Prostate gland (tissue), 2 donors: ENCODE measurements at places on chromosomes 5 and 9. TPM values are rescaled to one million over a fixed set of nuclear protein-coding genes. Genes with fewer than 3 reads are reported as not detected.
A peak's percentile ranks its signal among the peaks of the same experiment; 100 is the strongest.

DNA sequence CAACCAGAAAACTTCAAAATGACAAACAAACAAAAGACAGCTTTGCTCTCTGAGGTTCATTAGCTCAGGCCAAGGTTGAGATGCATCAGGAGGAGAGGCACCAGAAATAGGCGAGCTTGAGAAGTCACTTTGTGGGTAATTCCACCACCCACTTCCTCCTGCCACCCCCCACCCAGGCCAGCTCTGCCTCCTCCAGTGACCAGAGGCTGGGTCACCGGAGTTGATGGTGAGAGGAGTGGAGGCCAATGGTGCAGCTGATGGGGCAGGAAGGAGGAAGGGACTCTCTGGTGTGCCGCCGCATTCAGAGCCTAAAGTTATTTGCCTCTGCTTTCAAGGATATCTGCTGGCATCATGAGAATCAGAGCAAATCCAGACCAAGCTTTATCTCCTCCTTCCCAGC is 73.8 kb upstream of the ASTN2 start:
- DNase-seq: no peak

GRCh38 chr5:25649628-25650265 is 1005.0 kb upstream of the CDH10 start:
- no peak for DNase-seq

- no peak for DNase-seq
Observed at GRCh38 chr5:1054799-1055775, 46.5 kb downstream of the NKD2 start.

DNA sequence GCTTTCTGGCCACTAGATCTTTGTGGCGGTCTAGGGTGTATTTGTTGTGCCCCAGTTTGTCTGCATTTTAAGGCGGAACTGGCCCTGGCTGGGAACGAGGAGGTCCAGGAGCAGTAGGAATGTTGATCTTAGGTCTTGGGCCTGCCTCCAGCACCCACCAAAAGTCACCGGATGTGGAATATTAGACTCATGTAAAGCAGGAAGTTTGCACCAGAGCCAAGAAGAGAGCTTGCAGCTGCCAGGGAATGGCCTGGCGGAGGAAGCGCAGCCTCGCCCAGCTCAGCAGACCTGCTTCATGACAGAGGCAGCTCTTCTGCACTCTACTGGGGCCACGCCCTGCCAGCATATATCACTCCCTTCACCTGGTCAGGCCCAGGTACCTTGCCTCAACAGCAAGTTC is 3.3 kb downstream of the GPX3 start:
- peak; percentile 75 for DNase-seq

DNA sequence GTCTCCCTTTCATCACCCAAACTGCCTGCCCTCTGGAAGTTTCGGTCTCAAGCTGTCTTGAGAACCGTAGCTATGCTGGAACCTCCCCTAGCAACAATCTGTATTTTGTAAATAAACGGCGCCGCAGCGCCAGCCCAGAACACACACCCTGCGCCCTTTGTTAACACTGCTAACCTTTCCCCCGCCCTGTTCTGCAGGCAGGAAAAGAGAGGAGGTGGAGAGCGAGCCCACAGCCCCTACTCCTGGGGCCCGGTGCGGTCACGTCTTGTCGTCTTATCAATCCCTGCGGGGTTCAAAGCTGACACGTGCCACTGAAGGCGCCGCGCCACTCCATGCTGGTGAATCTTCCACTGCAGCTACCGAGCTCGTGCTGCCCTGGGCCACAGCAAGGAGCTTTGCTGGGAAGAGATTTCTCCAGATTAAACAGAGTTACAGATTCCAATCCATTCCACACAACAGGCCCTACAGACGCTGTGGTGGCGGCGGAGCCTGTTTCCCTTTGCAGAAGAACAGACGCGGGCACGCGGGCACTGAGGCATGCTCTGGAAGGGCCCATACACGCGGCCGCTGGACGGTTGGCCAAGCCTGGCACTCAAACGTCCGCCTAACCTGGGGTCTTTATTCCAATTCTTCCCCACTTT is 25.3 kb downstream of the ZDHHC11B start:
- DNase-seq: peak; percentile 5

TAF1L gene
- total RNA-seq: not detected

DNA sequence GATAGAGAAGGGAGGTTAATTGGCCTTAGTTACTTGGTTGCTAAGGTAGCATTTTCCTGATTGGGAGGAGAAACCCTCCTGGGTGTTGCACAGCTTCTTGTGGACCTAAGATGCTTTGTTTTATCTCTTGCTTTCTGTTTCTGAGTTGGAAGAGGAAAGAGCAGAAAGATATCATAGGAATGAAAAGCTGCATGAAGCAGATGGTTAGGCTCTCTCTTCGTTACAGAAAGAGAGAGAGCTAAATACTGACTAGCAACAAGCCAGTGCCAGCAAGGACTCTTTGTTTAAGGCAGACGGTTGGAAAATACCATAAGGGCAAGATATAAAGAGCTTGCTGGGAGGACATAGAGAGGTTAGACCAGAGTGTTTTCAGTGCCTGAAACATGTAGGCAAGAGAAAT is 103.1 kb downstream of the ATG10 start:
- no peak for DNase-seq

CARTPT gene
- 5.9 TPM for total RNA-seq

DNA sequence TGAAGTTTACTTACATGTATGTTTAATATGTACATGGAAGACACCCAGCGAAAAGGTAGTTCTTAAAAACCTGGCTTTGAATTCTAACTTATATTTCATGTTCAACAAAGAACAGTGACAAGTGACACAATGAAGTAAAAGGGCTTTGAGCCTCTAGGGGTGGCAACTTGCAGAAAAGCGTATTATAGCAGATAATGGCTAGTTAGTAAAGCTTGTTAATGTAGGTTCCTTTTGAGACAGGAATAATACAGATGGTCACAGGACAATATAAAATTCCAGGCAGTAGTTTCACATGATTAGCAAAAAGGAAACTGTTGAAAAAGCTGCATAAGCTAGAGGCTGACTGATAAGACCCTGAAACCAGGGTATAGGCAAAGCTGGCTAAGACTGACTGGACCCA is 132.4 kb upstream of the FTMT start:
- DNase-seq: no peak

PRSS3 gene
- total RNA-seq: 1.5 TPM

DNA sequence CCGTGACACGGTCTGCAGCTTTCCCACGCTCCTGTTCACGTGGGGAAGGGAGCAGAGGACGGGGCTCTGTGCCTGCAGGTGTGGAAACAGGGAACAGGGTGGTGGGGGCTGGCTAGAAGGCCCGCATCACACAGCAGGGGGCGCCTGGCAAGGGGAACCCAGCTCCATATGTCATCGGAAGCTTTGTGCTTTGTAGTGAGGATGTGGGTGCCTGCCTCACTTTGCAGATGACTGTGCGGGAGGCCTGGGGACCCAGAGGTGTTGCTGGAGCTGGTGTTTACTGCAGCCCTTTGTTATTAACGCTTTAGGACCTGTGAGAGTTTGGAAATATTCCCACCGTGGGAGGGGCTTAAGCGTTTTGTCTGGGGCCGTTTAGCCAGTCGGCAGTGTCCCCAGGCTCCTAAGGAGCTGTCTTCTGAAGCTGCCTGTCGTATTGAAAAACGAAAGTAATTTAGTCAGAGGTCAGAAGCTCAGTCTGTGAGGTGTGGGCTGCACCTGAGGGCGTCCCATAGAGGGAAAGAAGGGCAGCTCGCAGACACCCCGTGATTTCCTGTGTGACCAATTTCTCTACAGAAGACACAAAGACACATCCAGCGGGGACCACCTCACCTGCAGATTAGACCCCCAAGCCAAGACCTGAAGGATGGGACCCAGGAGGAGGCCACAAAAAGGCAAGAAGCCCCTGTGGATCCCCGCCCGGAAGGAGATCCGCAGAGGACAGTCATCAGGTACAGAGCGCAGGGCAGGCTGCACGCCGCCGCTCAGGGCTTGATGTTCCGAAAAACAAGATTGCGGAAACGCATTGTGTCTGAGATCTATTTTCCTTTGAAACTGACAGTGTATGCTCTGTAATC is 9.1 kb downstream of the MAN1B1 start:
- no peak for DNase-seq

DNA sequence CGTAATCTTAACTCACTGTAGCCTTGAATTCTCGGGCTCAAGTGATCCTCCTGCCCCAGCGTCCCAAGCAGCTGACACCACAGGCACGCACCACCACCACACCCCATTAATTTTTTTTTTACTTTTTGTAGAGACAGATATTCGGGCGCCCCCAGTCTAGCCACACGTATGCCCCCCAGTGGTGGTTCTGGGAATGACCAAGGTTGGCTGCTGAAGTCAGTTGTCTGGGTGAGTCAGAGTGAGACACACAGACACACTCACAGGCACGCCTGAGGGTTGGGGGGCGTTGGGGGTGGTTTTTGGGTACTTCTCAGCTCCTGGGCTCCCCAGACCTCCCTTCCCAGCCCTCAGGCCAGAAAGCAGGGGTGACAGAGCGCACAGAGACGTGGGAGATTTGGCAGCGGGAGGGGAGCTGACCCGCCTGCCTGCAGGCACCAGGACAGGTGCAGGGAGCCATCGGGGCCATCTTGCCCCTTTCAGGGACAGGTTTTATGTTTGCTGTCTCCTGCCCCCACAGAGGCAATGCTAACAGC is 4.2 kb upstream of the ENTPD8 start:
- DNase-seq: peak; percentile 64

DNA sequence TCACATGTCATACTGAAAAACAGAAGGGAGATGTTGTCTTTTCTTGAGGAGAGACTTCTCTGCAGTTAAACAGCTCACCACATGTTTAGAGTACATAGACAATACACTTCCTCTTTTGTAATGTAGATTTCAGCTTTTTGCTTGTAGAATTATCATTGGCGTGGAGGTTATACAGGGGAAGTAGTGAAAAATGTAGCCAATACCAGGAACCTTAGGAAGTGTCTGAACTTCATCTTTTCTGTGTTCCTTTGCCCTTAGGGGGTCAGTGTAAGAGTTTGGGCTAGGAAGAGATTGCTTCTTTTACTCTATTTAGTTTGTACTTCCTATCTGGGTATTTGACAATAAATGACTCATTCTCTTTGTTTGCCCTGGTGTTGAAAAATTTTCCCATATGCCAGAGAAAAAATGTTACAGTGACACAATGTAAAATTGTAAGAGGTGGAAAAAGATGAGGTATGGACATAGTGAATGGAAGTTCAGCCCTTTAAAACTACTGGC is 21.0 kb upstream of the CDKN2B start:
- DNase-seq: no peak

GPR151 gene
- not detected for total RNA-seq

RNF130 gene
- total RNA-seq: 116 TPM

- DNase-seq: no peak
Observed at GRCh38 chr5:81753429-81753828, 2.5 kb upstream of the SSBP2 start.

GRCh38 chr5:149205625-149206523 is 64.6 kb downstream of the ABLIM3 start:
- DNase-seq: no peak

GRCh38 chr9:105242557-105242956 is 1.9 kb upstream of the SLC44A1 start:
- DNase-seq: no peak

IRX2 gene
- 10.2 TPM for total RNA-seq

ENTPD2 gene
- total RNA-seq: 9.8 TPM

DNA sequence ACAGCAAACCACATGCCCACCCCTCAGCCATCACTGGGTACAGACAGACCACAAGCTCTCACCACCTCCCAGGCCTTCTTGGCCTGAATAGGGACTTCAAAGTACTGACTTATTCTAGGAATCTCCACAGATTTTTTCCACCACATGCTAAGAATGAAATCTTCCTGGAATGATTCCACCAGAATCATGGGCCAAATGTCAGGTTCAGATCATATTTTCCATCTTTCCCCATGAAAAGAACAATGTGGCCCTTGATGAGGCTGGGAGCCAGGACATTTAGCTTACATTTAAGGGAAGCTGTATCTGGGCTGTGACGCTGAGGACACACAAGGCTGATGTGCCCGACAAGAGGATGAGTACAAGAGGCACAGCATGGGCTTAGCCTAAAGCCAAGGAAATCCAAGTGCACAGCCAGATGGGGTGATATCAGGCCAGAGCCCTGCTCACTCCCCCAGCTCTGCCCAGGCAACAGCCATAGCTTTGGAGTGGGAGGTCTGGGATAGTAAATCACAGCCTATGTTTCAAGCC is 28.1 kb downstream of the ACSL6 start:
- DNase-seq: no peak

- DNase-seq: no peak
Observed at GRCh38 chr9:14356351-14357265, 42.7 kb upstream of the NFIB start.

DNA sequence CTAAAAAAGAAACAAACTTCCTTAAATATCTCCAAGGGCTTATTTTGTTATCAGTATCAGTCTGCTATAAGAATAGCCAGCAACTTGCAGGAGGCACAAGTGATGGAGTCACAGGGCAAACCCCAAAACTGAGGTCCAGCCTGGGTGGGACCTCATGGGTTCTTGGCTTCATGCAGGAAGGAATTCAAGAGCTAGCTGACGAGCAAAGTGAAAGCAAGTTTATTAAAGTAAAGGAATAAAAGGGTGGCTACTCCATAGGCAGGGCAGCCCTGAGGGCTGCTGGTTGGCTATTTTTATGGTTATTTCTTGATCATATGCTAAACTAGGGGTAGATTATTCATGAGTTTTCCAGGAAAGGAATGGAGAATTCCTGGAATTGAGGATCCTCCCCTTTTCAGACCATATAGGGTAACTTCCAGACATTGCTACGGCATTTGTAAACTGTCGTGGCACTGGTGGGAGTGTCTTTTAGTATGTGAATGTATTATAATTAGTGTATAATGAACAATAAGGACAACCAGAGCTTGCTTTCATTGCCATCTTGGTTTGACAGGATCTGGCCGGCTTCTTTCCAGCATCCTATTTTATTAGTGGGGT is 231.9 kb downstream of the ADAMTSL1 start:
- no peak for DNase-seq

EGFLAM gene
- total RNA-seq: 14.1 TPM

SOX30 gene
- 14.4 TPM for total RNA-seq

DNA sequence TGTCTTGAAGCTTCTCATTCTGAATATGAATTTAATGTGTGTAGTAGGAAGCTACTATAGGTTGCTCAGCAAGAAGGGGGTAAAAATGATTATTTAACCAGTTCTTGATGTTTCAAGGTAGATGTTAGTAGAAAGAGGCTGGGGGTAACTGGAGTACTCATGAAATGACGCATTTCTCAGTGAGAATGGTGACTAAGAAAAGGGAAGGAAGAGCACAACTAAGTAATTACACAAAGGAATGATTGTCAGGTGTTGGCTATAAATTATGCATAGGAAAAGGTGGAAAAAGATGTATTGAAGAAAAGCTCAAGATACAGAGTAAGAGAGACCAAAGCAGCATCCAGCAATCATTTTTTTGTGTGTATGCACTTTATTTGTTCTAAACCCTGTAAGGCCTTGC is 1.4 kb upstream of the PSIP1 start:
- DNase-seq: no peak

TPM2 gene
- total RNA-seq: 1,037 TPM

LMX1B gene
- total RNA-seq: 2.1 TPM

CDKN2B-AS1 gene
- total RNA-seq: 0.62 TPM

COL5A1 gene
- 36.0 TPM for total RNA-seq
